ENCODE measurements at places on chromosomes 3 and 15.

GRCh38 chr3:186540835-186541226 lies 3.3 kb downstream of the CRYGS start:
- DNase-seq: no peak

GRCh38 chr3:66492071-66492470 lies 8.8 kb downstream of the LRIG1 start:
- DNase-seq: no peak

GRCh38 chr3:135448520-135448919 lies 517.0 kb upstream of the PPP2R3A start:
- DNase-seq: no peak

- DNase-seq: no peak
Observed at GRCh38 chr3:8385848-8386620, 115.6 kb upstream of the LMCD1 start.

GRCh38 chr3:171173736-171174135 lies 147.2 kb upstream of the SLC2A2 start:
- DNase-seq: no peak

GRCh38 chr3:141737093-141737492 lies 1.0 kb upstream of the RNF7 start:
- no peak for DNase-seq

GRCh38 chr3:39413691-39414420 lies 7.3 kb downstream of the RPSA start:
- no peak for DNase-seq

GRCh38 chr3:195040094-195040493 lies 230.9 kb downstream of the XXYLT1 start:
- DNase-seq: no peak

DNA sequence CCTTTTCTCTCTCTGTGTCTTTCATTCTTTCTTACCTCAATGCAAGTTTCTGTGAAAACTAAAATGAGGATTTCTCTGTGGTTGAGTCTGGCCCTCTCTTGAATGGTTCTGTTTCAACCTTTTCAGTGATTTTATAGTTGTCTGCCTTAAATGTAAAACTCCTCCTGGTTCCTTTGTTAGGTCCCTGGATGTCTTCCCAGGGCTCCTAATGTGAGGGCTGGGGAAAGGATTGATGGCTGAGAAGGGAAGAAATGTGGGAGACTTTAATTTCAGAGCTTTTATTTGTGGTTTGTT lies 90.6 kb upstream of the GRM7 start:
- no peak for DNase-seq

DNA sequence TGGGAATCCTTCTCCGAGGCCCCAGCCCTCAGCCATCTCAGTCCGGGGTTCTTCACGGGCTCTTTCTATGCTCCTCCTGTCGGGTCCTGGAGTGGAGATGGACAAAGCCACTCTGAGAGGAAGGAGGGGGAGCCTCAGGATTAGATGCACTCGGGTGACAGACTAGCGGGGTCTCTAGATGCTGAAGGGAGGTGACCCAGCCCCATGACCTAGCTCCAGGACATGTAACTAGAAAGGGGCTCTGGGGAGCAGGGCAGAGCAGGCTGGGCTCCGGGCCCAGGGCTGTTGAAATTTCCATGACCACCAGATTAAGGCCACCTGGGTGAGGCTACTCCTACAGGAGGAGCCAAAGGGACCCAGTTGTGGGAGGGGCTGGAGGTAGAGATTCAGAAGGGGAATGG lies 14.8 kb upstream of the SKIC8 start:
- peak; percentile 53 for DNase-seq

- DNase-seq: no peak
Observed at GRCh38 chr3:131067983-131068382, 41.3 kb downstream of the NEK11 start.

GRCh38 chr15:74838746-74839525 lies 4.0 kb downstream of the ULK3 start:
- peak; percentile 73 for DNase-seq

DNA sequence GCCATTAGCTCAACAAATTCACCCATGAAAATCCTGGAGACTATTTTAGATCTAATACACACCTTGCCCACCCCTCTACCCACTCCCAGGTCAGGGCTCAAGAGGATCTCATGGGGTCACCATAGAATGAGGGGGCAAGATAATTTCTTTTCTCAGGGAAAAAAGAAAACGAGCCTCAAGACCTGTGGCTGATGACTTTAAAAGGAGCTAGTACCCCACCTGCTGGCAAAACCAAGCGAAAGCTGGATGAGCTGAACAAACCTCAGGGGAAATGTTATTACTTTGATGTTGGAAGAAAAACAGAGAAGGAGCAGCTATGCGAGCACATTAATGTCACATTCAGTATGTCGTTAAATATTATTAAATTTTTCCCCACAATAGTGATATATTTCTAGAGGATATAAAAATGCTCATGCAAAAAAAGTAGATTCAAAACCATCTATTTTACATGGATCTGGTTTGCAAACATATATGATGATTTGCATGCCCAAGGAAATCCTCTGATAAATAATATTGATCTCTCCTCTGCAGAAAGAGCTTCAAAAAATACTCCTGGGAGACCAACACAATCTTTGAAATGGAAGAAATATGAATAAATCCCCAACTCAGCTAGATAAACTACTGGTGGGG lies 37.7 kb downstream of the PLD1 start:
- no peak for DNase-seq

DNA sequence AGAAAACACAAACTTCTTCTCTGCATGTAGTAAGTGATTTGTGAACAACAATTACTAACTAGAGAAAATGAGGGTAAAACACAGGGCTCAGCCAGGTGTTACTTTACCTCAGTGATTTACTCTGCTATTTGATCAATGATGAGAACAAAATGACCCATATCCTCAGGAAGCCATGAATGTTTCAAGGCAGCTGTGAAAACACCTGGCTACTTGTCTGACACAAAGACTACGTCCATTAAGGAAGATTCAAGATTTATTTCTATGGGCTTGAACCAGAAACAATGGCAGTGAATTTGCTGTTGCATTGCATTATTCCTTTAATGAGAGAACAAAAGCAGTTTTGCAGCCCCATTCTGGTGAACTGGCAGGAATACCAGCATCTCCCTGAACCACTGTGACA lies 374.6 kb upstream of the ARL6 start:
- DNase-seq: no peak

DNA sequence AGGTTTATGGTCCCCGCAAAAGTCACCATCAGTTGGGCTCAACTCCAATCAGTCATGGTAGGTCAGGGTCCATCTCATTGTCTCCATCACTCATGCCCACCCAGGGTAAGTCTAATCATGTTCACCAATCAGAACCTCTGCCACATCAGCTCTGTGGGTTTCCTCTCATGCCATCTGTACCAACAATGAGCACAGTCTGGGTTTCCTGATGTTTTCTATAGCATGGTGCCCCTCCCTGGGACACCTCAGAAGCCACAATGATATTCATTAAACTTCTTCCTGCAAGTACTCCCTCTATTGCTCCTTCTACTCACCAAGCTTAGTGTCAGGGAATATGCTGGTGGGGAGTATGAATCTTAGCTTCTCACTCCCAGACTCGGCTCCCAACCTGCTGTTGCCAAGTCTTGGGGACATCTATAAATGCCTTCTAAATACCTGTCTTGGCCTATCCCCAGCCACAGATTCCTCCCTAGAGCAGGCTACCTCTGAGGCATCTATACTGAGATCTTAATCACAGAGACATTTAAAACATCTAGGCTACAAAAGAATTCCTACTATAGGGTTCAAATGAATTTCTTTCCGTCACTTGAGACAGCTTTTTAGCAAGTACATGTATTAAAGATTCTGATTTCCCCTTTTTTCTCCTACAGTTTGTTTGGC lies 5.0 kb upstream of the CCR2 start:
- DNase-seq: no peak

GRCh38 chr3:134677987-134678308 lies 27.1 kb upstream of the KY start:
- DNase-seq: no peak

- DNase-seq: no peak
Observed at GRCh38 chr3:160413613-160414248, 14.3 kb downstream of the SMC4 start.

DNA sequence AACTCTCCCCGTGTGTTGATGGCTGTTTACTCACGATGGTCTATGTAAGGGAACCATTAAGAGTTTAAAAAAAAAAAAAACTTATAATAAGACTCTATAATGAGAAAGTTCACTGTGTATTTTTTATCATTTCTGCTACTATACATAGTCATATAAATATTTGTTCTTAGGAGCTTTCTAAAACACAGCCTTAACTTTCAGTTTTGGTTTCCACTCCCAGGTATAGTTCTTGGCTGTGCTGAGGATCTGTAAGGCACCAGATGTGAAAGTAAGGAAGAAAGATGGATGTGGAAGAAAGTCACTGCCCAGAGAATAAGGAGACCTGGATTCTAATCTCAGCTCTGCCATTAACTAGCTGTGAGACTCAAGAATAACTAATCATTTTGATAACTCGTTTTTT lies 101.9 kb upstream of the THBS1 start:
- no peak for DNase-seq

DNA sequence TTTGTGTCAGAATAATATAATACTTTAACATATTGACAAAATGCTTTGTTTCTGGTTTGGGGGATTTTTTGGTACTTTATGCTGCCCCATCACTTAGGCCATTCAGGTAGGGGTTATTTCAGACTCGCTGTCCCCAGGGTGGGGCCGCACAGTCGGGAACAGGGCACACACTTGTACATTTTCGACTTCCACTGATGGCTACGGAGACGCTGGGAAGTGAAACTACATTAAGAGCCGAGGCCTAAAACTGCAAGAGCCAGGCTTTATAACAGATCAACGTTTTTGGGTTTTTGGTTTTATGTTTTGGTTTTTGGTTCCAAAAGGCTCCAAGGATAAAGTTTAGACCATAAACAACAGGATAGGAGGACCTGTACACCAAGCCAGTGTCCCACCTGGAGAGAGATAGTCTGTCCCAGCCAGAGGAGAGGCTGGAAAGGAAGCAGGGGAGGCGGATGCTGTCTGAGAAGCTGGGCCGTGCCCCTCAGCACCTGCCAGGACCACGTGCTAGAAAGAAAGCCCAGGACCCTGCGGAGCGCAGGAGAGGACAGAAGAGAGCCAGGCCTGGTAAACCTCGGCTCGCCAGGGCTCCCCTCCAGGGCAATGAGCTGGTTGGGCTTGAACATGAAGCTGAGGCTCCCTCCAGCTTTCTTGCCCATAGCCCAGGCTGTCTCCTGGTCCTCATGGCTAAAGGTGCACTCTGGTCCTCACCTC lies 111.7 kb downstream of the CHSY1 start:
- peak; percentile 74 for DNase-seq

DNA sequence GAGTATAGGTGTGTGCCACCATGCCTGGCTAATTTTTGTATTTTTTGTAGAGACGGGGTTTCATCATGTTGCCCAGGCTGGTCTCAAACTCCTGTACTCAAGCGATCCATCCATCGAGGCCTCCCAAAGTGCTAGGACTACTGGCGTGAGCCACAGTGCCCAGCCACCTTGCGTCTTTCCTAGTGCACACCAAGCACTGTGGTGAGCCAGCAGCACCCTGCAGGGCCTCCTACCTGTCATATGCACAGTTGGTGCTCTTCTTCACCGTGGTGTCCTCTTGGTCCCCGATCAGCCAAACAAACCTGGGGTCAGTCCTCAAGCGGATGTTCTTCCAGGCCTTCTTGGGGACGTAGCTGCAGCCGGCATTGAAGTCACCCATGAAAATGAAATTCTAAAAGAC lies 13.2 kb downstream of the DNASE1L3 start:
- DNase-seq: no peak

DNA sequence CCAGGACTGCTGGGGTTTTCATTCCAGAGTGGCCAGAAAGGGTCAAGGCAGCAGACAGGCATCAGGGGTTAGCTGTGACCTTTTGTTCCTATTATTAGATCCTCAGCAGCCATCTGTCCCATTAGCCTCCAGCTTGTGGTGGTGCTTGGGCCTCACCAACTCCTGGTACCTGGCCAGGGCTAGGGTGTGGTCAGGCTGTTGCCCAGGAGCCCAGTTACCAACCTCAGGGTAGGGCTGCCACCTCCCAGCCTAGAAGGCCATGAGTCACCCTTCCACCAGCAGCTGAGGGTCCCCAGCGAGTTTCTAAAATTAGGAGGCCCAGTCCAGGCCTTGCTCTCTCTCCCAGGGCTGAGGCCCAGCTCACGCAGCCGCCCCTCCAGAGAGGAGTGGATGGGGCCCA lies 12.2 kb downstream of the TMEM43 start:
- no peak for DNase-seq

DNA sequence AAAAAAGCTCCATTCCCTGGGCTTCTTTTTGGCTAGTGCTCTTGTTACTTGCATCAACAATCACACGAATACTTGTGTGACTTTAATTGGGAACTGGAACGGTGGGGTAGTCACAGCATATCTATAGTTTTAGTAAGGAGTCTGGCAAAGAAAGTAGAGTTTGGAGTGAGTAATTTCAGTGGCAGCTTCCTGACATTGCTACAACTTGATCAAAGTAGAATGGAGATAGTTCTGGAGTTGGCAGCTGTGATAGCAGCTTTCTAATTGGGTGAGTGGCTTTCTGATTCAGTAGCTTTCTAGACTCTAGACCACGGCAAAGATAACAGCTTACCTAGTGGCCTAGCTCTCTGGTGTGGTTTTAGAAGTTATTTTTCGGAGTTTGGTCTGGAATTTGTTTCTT lies 475.0 kb downstream of the TUSC7 start:
- DNase-seq: no peak

DNA sequence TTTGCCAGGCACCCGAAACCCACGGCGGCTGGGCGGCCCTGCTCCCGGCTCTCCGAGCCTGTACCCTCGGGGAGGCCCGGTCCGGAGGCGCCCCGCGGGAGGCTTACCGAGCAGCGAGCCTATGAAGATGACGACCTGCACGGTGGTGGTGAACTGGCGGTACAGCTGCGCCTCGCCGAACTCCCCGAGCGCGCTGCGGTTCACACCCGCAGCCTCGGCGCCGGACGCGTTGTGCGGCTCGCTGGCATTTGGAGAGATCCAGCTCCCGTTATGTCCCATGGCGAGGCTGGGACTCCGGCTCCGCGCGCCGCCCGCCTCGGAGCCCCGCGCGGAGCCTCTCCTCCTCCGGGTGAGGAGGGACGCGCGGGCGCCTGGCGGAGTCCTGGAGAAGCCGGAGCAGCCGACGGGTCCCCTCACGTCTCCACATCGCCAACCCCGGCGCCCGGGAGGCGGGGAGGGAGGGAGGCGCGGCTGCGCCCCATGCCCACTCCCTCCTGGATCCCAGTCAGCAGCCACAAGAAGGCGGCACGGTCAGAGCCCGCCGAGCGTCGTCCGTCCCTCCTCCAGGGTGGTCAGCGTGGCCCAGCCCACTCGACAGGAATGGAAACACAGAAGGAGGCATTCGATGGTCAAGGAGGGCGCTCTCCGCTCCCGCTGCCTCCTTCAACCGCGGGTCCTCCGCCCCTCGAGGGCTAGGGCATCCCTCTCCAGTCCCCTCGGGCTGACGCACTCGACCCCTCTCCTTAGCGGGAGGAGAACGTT lies at the start of gene GPR176:
GPR176 (minus strand) TSS at position 519 of the 762 bp plus-strand sequence; CDS start at position 279, 240 bp downstream.
- peak; percentile 79 for DNase-seq

All from RWPE2 (cell line).